ENCODE measurements at places on chromosomes 2 and 18.

DNA sequence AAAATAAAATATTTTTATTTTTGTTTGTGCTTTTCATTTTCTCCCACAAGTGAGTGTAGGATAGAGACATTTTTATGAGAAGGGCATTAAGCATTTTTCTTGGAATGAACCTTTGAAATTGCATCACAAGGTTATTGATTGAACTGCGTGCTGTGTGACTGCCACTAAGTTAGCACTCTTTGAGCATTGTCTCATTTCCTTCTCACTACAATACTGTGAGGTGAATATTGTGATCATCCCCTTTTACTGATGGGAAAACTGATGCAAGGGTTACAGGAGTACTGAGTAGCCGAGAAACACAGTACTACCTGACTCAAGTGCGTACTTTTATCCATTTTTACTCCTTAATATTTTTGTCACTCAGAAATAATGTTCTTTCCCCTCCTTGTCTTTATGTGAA, 2.0 kb downstream of the NBEAL1 start:
- DNase-seq, result no peak

- no peak for DNase-seq
These were observed 245.5 kb upstream of the KCNJ3 start for GRCh38 chr2:154452906-154453493.

DNA sequence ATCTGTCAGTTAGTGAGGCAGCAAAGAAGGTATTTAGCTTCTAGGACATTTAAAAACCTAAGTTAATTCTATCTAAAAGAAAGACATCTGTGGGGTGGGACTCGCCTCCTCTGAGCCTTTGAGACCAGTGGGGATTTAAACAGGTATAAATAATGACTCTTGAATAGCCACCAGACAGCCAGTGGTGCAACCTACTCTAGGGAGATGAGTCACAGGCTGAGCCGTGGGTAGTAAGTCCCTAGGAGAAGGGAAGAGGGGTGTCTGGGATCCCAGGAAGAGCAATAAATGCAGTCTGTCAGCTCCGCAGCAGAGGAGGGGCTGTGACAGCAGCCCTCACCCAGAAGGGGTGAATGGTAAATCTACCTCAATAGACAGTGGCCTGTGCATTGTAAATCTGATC, 43.1 kb upstream of the GALNT3 start:
- DNase-seq, result no peak

DNA sequence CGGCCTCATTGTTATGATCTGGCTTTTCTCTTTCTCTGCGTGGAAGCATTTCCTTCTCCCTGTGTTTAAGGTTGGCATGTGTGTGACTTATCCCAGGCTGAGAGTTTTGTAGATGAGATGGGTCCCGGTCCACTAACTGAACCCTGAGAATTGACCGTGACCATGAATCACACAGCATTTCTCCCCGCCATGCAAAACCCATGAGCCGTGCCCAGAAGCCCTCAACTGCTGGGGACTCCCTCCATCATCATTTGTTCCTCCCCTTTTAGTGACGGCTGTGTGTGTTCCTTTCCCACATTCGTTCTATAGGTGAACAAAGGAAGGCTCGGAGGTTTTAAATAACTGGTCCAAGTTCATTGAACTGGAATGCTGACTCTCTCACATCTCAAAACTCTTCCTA, 30.1 kb upstream of the TXNDC2 start:
- no peak for DNase-seq
